Mononuclear cell (primary cell): ENCODE measurements at places on chromosomes 6 and 20. TPM values are rescaled to one million over a fixed set of nuclear protein-coding genes. Genes with fewer than 3 reads are reported as not detected.

MUCL3 gene
- not detected for total RNA-seq

CCM2L gene
- total RNA-seq: 0.42 TPM

HCRTR2 gene
- total RNA-seq: not detected

PREX1 gene
- 128 TPM for total RNA-seq

TCP1 gene
- 137 TPM for total RNA-seq

PDYN gene
- 0.10 TPM for total RNA-seq

GMEB2 gene
- 27.1 TPM for total RNA-seq

NKX2-2 gene
- total RNA-seq: not detected

UBD gene
- total RNA-seq: not detected

AKAP12 gene
- 0.31 TPM for total RNA-seq

PAK5 gene
- not detected for total RNA-seq

MYCT1 gene
- total RNA-seq: 2.5 TPM

ENPP1 gene
- 0.21 TPM for total RNA-seq

SYTL3 gene
- 35.7 TPM for total RNA-seq

RIMS1 gene
- under 0.01 TPM for total RNA-seq

HLA-DQA1 gene
- 12.5 TPM for total RNA-seq

EDN3 gene
- total RNA-seq: not detected

EEF1A2 gene
- 0.73 TPM for total RNA-seq

SPAG4 gene
- 5.9 TPM for total RNA-seq

TSBP1 gene
- not detected for total RNA-seq

FAM184A gene
- total RNA-seq: 2.3 TPM

BPI gene
- total RNA-seq: 5.5 TPM

TRERF1 gene
- 9.8 TPM for total RNA-seq

SLC13A3 gene
- 0.10 TPM for total RNA-seq

SYCP2L gene
- total RNA-seq: not detected

CLVS2 gene
- under 0.01 TPM for total RNA-seq

HLA-DQB2 gene
- 1.0 TPM for total RNA-seq

WASF1 gene
- total RNA-seq: 2.8 TPM

PGC gene
- total RNA-seq: 0.10 TPM

PLG gene
- total RNA-seq: not detected
